Thyroid gland (tissue), 4 donors: ENCODE measurements at places on chromosomes 12 and 14. TPM values are rescaled to one million over a fixed set of nuclear protein-coding genes. Genes with fewer than 3 reads are reported as not detected.
A peak's percentile ranks its signal among the peaks of the same experiment; 100 is the strongest.

- no peaks in the 10 kb centered on the region for H3K4me1 ChIP-seq
- no peaks in the 10 kb centered on the region for H3K27me3 ChIP-seq
- no peak overlapping the region for H3K27ac ChIP-seq
- no peak for DNase-seq
- no peak overlapping the region for H3K4me3 ChIP-seq
These were observed 64.8 kb downstream of the DRAM1 start for GRCh38 chr12:101942250-101942605.

- no peaks in the 10 kb centered on the region for H3K27me3 ChIP-seq
- H3K36me3 ChIP-seq: no peaks in the 10 kb centered on the region
- no peak overlapping the region for H3K27ac ChIP-seq
- peaks cover 6% of the 10 kb centered on the region for H3K4me1 ChIP-seq
These were observed 51.6 kb downstream of the SPTB start for GRCh38 chr14:64828071-64828470.

- H3K27me3 ChIP-seq: no peaks in the 10 kb centered on the region
- no peaks in the 10 kb centered on the region for H3K36me3 ChIP-seq
- H3K4me3 ChIP-seq: no peak overlapping the region
- DNase-seq: peak; percentile 42
These were observed 16.4 kb downstream of the ACVRL1 start for GRCh38 chr12:51923506-51924365.

The PTPRQ gene
- total RNA-seq: 10.0 TPM

The NPFF gene
- not detected for total RNA-seq

The GMFB gene
- 43.9 TPM for total RNA-seq

The PYGL gene
- total RNA-seq: 24.6 TPM

DNA sequence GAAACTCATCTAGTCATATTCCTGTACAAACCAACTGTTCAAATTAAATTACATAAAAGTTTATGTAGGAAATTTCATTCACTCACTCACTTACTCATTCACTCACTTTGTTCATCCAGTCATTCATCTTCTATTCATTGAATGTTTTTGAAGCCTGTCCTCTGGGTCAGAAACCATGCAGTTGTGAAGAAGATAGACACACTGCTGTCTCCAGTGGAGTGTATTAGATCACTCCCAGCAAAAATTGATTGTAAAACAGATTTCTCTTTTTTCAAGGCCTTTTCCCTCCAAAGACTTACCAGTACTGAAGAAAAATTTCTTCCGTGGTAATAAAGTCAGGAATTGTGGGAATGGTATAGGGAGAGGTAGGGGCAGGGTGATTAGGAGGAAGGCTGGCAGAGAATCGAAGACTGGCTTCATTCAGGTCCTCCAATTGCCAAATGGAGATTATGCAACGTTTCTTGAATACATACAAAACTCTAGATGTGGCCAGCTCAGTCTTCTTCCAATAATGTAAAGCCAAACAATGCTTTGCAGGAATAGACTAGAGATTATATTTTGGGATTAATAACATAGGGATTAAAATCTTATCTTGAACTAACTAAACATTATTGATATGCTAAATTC lies 9.1 kb downstream of the LRRK2 start:
- no peaks in the 10 kb centered on the region for H3K36me3 ChIP-seq
- DNase-seq: no peak
- H3K27ac ChIP-seq: no peak overlapping the region
- no peaks in the 10 kb centered on the region for H3K4me1 ChIP-seq
- no peaks in the 10 kb centered on the region for H3K27me3 ChIP-seq
- H3K4me3 ChIP-seq: no peak overlapping the region

The SOAT2 gene
- total RNA-seq: not detected

GRCh38 chr12:100460702-100461101 lies 13.0 kb upstream of the NR1H4 start:
- H3K36me3 ChIP-seq: no peaks in the 10 kb centered on the region
- no peaks in the 10 kb centered on the region for H3K4me1 ChIP-seq
- no peak overlapping the region for H3K27ac ChIP-seq

DNA sequence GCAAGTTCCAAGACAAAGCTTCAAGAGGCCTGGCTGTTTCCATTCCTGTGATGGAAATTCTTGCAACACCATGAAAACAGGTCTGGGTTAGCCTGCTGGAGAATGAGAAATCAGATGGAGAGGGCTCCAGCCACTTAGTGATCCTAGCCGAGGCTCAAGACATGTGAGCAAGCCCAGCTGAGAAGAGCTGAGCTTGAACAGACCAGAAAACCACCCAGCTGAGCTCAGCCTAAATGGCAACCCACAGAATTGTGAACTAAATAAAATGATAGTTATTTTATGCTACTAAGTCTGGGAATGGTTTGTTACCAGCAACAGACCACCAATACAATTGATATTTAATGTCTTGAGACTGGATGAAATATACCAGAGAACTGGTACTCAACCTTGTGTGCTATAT lies 494.5 kb downstream of the RMST start:
- H3K36me3 ChIP-seq: no peaks in the 10 kb centered on the region
- no peak overlapping the region for H3K27ac ChIP-seq
- no peak for DNase-seq
- no peaks in the 10 kb centered on the region for H3K4me1 ChIP-seq
- no peak overlapping the region for H3K4me3 ChIP-seq

The PPFIA2 gene
- 1.7 TPM for total RNA-seq

DNA sequence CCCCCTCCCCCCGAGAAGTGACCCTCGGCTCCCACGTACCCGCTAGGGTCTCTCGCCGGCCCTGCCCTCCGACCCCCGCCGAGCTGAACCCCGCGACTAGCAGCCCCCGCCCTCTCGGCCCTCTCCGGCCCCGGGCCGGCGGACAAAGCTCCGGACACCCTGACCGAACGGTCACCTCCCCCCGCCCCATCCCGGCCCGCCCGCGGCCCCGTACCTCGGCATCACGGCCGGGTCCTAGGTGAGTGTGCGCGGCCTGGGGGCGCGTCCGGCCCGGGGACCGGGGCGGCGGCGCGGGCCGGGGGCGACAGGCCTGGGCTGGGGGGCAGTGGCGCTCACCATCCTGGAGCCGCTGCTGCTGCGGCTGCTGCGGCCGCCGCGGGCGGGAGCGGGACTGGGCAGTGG lies at the start of gene FIGNL2:
FIGNL2 (minus strand) TSS at position 393 of the 402 bp plus-strand sequence. CDS start 26,305 bp downstream, outside the sequence.
- peak within 1 kb of the TSS; percentile 17 for H3K4me3 ChIP-seq
- peaks cover 37% of the 10 kb centered on the region for H3K4me1 ChIP-seq
- DNase-seq: no peak
- peaks cover 9% of the 10 kb centered on the region for H3K27me3 ChIP-seq
- H3K27ac ChIP-seq: peak within 1 kb of the TSS; percentile 15
- no peaks in the 10 kb centered on the region for H3K36me3 ChIP-seq

The GSG1 gene
- total RNA-seq: not detected

- H3K4me1 ChIP-seq: no peaks in the 10 kb centered on the region
- H3K36me3 ChIP-seq: no peaks in the 10 kb centered on the region
- H3K27ac ChIP-seq: no peak overlapping the region
- H3K4me3 ChIP-seq: no peak overlapping the region
- H3K27me3 ChIP-seq: no peaks in the 10 kb centered on the region
- DNase-seq: no peak
These were observed 55.1 kb downstream of the TTC6 start for GRCh38 chr14:37650356-37651037.

- H3K4me3 ChIP-seq: peak overlapping the region; percentile 22
- no peaks in the 10 kb centered on the region for H3K27me3 ChIP-seq
- H3K36me3 ChIP-seq: no peaks in the 10 kb centered on the region
These were observed 771 bp upstream of the AVPR1A start for GRCh38 chr12:63151623-63152320.

The LTBP2 gene
- total RNA-seq: 240 TPM

The CMTM5 gene
- not detected for total RNA-seq

DNA sequence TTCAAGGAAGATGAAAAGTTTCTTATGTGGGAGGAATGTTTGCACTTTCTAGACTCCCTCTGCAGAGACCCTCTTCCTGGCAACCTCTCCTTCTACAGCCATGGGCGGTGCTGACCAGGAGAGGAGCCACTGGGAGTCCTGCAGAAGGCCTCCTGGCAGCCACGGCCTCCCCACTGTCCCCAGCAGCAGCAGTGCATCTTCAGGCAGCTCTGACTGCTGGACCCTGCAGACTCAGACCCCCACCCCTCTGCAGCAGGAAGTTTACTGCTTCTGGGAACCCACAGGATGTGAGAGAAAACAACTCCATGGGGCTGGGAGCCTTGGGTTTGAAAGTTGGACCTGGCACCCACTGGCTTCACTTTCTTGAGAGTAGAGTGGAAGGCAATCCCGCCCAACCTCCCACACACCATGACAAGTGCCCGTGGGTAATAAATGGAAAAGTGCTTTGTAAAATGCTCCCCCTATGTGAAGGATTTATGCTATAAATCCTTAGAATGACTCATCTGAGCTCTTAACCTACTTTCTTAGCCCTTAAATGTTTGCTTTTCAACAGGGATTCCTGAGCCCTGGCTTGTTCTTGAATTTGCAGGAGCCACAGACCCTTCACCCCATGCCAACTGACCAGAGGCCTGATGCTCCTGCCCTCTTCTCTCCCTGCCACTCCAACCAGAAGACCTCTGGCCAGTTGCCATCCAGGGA lies 37.5 kb upstream of the DDX11 start:
- no peak overlapping the region for H3K27ac ChIP-seq
- peaks cover 12% of the 10 kb centered on the region for H3K4me1 ChIP-seq
- H3K4me3 ChIP-seq: no peak overlapping the region

GRCh38 chr12:65449400-65449799 lies 170.9 kb downstream of the MSRB3 start:
- H3K27me3 ChIP-seq: no peaks in the 10 kb centered on the region
- H3K36me3 ChIP-seq: no peaks in the 10 kb centered on the region
- no peaks in the 10 kb centered on the region for H3K4me1 ChIP-seq
- H3K4me3 ChIP-seq: no peak overlapping the region
- H3K27ac ChIP-seq: no peak overlapping the region

The INHBC gene
- total RNA-seq: not detected

The ASIC1 gene
- total RNA-seq: 0.13 TPM

The SALL2 gene
- total RNA-seq: 22.0 TPM

The GARIN6 gene
- total RNA-seq: not detected

The PTCSC3 gene
- 37.6 TPM for total RNA-seq

- no peaks in the 10 kb centered on the region for H3K27me3 ChIP-seq
- H3K4me1 ChIP-seq: peaks cover 9% of the 10 kb centered on the region
- H3K27ac ChIP-seq: no peak overlapping the region
- no peak for DNase-seq
- H3K36me3 ChIP-seq: peaks cover 28% of the 10 kb centered on the region
These were observed 47.1 kb downstream of the SEC23A start for GRCh38 chr14:39055786-39056474.

GRCh38 chr12:62730649-62731048 lies 204.3 kb downstream of the PPM1H start:
- peaks cover 52% of the 10 kb centered on the region for H3K4me1 ChIP-seq
- no peaks in the 10 kb centered on the region for H3K36me3 ChIP-seq
- no peak for DNase-seq
- no peak overlapping the region for H3K27ac ChIP-seq
- H3K27me3 ChIP-seq: no peaks in the 10 kb centered on the region

- H3K36me3 ChIP-seq: no peaks in the 10 kb centered on the region
- no peak overlapping the region for H3K4me3 ChIP-seq
These were observed 202.1 kb downstream of the SEC23A start for GRCh38 chr14:38900887-38901286.

GRCh38 chr12:8648576-8649205 lies 13.9 kb downstream of the MFAP5 start:
- no peak overlapping the region for H3K27ac ChIP-seq
- DNase-seq: no peak
- H3K36me3 ChIP-seq: no peaks in the 10 kb centered on the region

DNA sequence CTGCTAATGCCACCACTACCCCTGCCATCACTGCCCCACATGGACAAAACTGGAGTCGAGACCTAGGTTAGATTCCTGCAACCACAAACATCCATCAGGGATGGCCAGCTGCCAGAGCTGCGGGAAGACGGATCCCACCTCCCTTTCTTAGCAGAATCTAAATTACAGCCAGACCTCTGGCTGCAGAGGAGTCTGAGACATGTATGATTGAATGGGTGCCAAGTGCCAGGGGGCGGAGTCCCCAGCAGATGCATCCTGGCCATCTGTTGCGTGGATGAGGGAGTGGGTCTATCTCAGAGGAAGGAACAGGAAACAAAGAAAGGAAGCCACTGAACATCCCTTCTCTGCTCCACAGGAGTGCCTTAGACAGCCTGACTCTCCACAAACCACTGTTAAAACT lies 7.1 kb upstream of the OAS2 start:
- no peak overlapping the region for H3K27ac ChIP-seq
- no peak for DNase-seq
- H3K36me3 ChIP-seq: no peaks in the 10 kb centered on the region
- H3K27me3 ChIP-seq: no peaks in the 10 kb centered on the region
- no peak overlapping the region for H3K4me3 ChIP-seq

The GPR84 gene
- 0.39 TPM for total RNA-seq

- H3K27ac ChIP-seq: peak overlapping the region; percentile 71
- H3K4me3 ChIP-seq: no peak overlapping the region
- peaks cover 26% of the 10 kb centered on the region for H3K36me3 ChIP-seq
- DNase-seq: peak; percentile 70
These were observed 8.3 kb downstream of the MVK start for GRCh38 chr12:109581856-109582255.

GRCh38 chr12:14691560-14691959 lies 4.8 kb downstream of the GUCY2C start:
- no peak overlapping the region for H3K4me3 ChIP-seq
- no peak overlapping the region for H3K27ac ChIP-seq
- H3K4me1 ChIP-seq: no peaks in the 10 kb centered on the region
- H3K27me3 ChIP-seq: no peaks in the 10 kb centered on the region

The CLEC6A gene
- 0.79 TPM for total RNA-seq

DNA sequence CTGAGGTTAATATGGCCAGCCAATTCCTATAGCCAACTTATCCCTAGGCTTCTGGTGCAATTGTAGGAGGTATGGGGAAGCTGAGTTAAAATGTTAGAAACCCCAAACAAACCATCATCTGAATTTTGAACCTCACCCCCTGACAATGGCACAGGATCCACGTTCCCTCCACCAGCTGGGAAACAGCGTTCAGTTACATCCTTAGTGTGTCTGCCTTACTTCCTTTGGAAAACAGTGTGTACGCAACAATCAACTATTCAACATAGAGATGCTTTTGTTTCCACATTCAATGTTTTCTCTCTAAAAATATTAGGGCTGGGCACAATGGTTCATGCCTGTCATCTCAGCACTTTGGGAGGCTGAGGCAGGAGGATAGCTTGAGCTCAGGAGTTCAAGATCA lies 203.4 kb downstream of the TTC7B start:
- H3K4me3 ChIP-seq: no peak overlapping the region
- H3K4me1 ChIP-seq: no peaks in the 10 kb centered on the region

- DNase-seq: no peak
- no peaks in the 10 kb centered on the region for H3K27me3 ChIP-seq
- no peaks in the 10 kb centered on the region for H3K36me3 ChIP-seq
These were observed 238.5 kb downstream of the GPHN start for GRCh38 chr14:66746316-66747006.
